Skin of body (tissue), 3 donors: ENCODE measurements at places on chromosomes 1 and 21.

GRCh38 chr1:24992124-24992760 lies 62.2 kb upstream of the RUNX3 start:
- no peak for DNase-seq

DNA sequence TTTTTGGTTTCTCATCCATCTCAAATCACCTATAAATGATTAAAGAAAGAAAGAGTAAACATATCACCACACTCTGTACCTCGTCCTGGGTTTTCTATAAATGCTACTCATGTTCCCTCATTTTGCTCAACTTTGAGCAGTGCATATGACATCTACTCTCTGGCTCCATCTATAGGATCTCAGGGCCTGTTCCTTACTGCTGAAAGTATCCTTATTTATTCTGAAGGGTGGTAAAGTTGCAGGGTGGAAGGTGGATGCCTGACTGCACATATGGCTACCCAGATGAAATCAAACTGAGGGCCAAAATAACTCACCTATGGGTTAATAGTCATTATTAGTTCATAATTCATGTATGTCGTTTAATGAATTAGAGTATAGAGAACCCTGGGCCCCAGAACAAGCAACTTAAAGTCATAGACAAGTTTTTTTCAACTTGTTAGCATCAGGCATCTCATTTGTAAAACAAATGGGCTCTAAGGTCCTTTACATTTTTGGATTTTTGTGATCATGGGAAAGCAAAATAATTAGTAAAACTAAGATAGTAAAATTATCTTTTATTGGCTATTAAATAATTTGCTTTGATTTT lies 46.5 kb downstream of the NCF2 start:
- peak; percentile 52 for DNase-seq

DNA sequence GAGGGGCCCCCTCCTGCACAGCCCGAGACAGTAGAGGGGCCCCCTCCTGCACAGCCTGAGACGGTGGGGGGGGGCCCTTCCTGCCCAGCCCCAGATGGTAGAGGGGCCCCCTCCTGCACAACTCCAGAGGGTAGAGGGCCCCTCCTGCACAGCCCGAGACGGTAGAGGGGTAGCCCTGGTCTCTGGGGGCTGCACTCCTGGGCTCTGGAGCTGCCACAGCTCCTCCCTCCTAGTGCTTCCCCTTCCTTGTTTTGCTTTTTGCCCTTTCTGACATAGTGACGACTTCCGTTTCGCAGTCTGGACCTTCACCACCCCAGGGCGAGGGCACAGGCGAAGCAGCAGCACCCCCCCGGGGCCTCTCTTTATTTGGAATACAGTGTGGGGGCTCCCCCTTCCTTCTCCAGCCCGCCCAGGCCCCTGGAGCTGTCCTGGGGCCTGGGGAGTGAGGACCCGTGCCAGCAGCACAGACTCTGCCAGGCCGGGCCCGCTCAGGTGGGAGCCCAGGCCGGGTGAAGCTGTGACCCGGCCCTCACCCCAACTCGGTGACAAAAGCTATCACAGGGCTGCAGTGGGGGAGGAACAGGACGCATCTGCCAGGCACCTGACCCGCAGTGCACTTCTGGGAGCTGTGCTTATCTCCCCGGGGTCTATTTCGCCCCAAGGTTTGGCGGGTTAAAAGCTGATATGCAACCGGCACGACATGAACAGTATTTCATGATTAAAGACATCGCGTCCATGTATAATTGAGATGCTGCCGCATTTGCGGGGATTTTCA lies 1.1 kb upstream of the PRXL2B start:
- peak; percentile 15 for DNase-seq

DNA sequence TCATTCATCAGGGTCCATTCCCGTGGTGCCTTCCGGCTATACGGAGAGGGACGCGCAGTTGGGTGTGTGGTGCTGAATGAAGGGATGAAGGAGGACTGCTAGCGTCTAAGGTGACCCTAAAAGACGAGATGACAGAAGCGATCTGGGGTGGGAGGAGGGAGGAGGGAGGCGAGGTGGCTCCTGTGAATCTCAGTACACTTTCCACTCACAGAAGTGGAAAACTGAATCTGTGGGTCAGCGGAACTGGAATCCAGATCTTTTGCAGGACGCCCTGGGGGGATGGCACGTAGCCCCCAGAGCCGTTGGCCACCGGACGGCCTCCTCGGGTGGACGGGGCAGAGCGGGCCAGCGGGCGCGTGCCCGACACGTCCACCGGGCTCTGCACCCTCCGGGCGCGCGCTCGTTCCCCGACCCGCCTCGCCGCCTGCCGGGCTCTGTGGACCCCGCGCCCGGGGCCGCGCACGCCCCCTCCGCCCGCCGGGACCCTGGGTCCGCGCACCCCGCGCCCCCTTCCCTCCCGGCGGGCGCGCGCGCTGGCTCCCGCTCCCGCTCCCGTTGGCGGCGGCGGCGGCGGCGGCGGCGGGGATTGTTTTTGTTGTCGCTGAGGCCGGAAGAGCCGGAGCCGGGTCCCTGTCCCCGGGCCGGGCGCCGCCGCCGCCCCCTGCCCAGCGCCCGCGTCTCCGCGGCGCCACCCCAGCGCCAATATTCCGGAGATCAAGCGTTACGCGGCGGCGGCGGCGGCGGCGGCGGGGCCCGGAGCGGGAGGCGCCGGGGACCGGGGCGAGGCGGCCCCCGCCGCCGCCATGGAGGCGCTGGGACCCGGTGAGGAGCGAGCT lies at the start of gene AGO4:
AGO4 (plus strand) TSS at position 403 of the 836 bp plus-strand sequence; CDS start at position 804, 401 bp downstream.
- DNase-seq, result no peak

DNA sequence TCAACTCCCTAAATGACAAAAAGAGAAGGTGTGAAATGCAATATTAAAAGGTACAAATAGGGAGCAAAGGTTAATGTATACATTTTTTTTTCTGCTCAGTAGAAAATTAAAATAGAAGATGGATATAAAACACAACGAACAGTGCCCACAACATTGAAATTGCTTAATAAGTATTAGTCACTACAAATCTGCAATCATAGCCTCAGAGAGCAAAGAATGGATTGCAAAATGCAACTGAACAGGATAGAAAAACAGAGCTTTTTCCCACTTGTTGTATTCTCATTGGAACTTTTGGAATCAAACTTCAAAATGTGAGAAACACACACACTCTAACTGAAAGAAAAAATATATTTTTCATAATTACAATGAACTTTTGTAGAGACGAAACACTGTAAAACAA lies 552.2 kb upstream of the NCAM2 start:
- DNase-seq, result no peak

DNA sequence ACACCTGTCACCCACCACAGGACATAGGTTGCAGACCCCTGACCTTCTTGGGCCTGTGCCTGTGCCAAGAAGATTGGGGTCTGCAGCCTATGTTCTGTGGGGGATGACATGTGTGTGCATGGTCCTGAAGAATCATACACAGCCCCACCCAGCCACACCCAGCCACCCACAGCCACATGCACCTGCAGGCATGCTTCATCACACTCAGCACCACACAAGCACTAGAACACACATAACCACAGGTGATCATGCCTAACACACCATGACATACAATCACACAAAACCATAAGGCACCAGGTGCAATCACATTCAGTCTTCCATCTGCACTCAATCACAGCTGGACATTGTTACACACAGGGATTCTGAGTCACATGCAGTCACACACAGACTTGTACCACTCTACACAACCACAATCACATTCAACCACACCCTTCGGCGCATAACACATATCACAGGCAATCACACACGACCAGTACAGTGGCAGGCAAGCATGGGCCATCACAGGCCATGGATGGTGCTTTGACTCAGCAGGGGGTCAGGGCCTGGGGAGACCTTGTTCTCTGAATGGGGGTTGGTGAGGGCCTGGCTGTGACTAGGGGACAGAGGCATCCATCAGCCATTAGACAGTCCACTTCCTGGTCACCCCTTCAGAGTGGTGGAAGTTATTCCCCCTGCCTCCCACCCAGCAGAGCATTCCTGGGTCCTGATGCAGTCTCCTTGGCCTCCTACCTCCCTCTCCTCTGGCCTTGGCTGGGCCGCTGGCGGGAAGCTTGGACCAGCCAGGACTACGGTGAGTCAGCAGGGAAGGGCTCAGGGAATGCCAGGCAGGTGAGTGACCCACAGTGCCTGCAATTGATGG lies 44.3 kb upstream of the EPS8L3 start:
- no peak for DNase-seq

- DNase-seq, result no peak
Observed at GRCh38 chr1:71695821-71696220, 586.5 kb downstream of the NEGR1 start.

- no peak for DNase-seq
Observed at GRCh38 chr1:54355931-54356679, 50.1 kb downstream of the SSBP3 start.

GRCh38 chr1:165635823-165636222 lies 4.8 kb downstream of the MGST3 start:
- no peak for DNase-seq

DNA sequence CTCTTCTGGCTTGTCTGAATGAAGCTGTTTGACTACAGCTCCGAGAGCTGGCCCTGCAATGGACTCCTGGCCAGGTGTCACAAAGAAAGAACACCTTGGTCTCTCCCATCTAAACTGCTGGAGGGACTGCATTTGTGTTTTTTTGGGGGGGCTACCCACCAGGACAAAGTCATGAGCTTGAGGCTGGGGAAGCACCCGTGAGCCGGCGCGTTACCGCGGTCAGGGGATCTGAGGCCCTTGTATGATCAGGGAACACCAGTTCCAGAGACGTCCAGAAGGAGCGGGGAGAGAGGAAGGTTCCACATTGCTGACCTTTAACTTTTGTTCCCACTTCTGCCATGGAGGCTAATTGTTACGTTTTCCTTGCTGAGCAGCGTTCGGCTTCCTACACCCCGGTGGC lies 84.5 kb upstream of the C1orf174 start:
- no peak for DNase-seq

- DNase-seq, result no peak
Observed at GRCh38 chr1:85196358-85196757, 4.5 kb downstream of the SYDE2 start.

- DNase-seq, result no peak
Observed at GRCh38 chr21:29316029-29316742, 17.5 kb downstream of the BACH1 start.

GRCh38 chr1:227756172-227756959 lies 21.1 kb downstream of the SNAP47 start:
- no peak for DNase-seq

DNA sequence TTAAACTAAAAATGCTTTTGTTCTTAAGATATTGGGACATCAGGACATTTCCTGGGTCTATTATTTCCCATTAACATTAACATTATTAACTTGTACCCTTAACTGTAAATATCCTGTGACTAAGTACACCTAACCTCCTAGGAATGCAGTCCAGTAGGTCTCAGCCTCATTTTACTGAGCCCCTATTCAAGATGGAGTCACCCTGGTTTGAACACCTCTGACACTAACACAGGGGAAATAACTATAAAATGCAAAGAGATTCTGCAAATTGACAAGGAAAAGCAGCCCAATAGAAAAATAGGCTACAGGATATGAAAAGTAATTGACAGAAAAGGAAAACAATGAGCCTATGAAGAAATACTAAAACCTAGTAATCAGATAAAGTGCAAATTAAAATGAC lies 11.6 kb upstream of the NCMAP start:
- DNase-seq, result no peak

DNA sequence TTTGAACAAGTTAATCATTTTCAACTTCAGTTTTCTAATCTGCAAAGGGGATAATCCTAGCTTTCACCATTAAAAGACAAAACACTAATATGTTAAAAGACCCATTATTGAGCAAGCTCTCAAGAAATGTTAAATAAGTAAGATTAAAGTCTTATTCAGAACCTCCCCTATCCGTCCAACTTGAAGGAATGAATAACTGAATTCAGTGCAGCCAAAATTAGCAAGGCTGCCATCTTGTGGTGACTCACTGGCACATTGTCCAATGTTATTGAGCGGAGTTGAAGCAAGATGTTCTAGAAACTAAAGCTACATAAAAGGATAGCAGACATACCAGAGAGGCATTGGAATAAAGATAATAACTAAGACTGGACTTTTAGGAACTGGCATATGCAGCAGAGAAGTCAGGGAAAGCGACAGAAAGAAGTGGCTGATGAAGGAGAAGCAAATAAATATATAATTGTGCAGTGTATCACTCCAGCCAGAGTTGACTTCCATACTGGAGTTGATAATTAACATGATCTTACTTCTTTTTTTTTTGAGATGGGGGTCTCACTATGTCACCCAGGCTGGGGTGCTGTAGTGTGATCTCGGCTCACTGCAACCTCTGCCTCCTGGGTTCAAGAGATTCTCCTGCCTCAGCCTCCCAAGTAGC lies 8.2 kb upstream of the CAP1 start:
- DNase-seq, result peak; percentile 29

DNA sequence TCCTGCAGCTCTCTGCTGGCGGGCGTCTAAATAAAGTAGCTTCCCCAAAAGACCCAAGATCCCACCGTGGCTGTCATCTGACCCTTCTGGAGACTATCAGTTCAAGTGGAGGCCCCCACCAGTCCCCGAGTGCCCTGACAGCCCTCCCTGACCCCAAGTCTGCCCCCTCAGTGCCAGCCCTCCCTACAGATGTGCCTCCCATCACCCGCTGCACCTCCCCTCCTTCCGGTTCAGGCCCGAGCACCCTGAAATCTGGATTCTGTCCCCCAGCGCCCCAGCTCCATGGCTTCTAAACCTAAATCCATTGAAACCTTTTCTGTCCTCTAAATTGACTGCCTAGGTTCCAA lies 595 bp downstream of the IL10RB start:
- DNase-seq, result no peak

- no peak for DNase-seq
Observed at GRCh38 chr1:156394835-156395461, 25.9 kb downstream of the RHBG start.

DNA sequence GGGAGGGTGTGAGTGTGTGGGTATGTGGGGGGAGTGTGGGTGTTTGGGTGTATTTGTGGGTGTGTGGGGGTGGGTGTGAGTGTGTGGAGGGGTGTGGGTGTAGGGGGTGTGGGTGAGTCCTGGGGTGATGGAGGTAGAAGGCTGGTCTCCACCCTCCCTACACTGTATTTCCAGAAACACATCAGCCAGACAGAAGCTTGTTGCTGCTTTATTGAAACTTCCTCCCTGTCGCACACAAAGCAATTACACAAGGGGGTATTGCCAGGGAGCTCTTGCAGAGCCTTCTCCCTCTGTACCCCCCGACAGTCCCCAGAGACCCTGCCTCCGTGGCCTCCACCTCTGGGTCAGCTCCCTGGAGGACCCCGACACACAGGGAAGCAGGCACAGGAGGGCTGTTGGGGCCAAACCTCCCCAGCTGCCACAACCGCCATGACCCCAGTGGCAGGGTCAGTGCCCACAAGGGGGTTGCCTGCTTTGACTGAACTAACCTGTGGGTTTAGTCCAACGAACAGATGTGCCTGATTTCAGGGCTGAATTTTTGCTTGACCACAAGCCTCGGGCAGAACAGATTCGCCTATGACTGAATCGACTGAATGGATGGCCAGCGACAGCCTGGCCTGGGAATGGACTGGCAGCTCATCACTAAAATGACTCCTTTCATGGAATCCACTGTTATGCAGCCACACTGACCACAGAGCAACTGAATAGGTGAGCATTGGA lies 9.1 kb upstream of the MATN1 start:
- DNase-seq, result no peak

DNA sequence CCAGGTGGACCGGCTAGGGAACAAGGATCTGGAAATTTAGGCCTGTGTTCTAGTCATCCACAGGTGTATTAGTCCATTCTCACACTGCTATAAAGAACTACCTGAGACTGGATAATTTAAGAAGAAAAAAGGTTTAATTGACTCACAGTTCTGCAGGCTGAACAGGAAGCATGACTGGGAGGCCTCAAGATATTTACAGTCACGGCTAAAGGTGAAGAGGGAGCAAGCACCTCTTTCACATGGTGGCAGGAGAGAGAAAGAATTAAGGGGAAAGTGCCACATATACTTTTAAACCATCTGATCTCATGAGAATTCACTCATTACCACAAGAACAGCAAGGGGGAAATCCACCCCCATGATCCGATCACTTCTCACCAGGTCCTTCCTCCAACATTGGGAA lies 174.7 kb upstream of the C1orf105 start:
- DNase-seq, result no peak

GRCh38 chr1:245181158-245181517 lies 26.4 kb downstream of the KIF26B start:
- no peak for DNase-seq
